ENCODE measurements at places on chromosomes 6 and 20. TPM values are rescaled to one million over a fixed set of nuclear protein-coding genes. Genes with fewer than 3 reads are reported as not detected.

GCNT2 gene
- total RNA-seq: 1.6 TPM

LY6G6F gene
- not detected for total RNA-seq

RIPPLY2 gene
- not detected for total RNA-seq

OOEP gene
- total RNA-seq: 0.31 TPM

RFX6 gene
- total RNA-seq: not detected

COL19A1 gene
- not detected for total RNA-seq

GRCh38 chr6:72461144-72461543 is 160.7 kb upstream of the KCNQ5 start:
- no peak for DNase-seq

GRCh38 chr20:59048681-59049030 is 6.1 kb upstream of the PRELID3B start:
- no peak for DNase-seq

DNA sequence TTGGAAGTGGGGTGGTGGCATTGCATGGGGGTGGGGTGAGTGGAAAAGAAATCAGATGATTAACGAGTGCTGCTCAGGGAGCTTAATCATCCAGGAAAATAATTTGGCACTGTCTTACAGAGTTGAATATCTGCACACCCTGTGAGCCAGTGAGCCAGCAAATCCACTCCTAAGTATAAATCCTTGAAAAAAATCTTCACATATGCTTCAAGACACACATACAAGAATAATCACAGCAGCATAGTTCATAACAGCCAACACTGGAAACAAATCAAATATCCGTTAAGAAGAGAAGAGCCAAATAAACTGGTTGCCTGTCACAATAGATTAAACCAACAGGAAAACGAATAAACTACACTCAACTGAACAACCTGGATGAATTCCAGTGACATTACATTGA is 62.8 kb downstream of the SAMD3 start:
- no peak for DNase-seq

DNA sequence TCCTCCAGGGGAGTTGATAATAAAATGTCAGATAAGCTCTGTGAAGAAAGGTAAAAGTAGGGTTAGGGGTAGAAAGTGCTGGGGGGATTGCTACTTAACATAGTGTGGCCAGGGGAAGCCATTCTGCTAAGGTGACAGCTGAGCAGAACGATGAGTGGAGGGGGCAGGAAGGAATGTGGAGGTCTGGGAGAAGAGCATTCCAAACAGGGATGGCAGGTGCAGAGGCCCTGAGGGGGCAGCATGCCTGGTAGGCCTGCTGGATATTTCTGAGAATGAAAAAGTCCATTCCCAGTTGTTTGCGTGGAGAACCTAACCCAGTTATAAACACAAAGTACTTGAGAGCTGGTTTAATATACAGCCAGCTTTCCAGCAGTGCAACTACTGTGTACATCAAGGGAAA is 9.3 kb downstream of the GFRA4 start:
- no peak for DNase-seq

DNA sequence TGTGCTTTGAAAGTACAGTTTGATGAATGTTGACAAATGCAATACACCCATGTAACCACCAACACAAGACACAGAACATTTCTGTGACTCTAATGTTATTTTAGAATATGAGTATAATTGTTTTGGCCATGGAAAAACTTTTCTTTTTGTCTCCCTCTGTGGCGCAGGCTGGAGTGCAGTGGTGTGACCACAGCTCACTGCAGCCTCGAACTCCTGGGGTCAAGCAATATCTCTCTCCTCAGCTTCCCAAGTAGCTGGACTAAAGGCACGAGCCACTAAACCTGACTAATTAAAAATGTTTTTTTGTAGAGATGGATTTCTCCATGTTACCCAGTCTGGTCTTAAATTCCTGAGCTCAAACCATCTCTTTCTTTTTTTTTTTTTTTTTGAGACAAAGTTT is 20.3 kb upstream of the BCAS4 start:
- DNase-seq: no peak

GRCh38 chr6:70072540-70073179 is 206.3 kb downstream of the COL19A1 start:
- no peak for DNase-seq
